CD8-positive, alpha-beta T cell (primary cell): ENCODE measurements at places on chromosomes 2 and 18. TPM values are rescaled to one million over a fixed set of nuclear protein-coding genes. Genes with fewer than 3 reads are reported as not detected.

GRCh38 chr18:75252136-75252535, 41.5 kb downstream of the TSHZ1 start:
- DNase-seq: no peak

- DNase-seq: no peak
Measured at GRCh38 chr2:112866128-112866835, 29.7 kb upstream of the IL1B start.

- DNase-seq: no peak
Measured at GRCh38 chr2:128032092-128032491, 4.2 kb upstream of the SAP130 start.

DNA sequence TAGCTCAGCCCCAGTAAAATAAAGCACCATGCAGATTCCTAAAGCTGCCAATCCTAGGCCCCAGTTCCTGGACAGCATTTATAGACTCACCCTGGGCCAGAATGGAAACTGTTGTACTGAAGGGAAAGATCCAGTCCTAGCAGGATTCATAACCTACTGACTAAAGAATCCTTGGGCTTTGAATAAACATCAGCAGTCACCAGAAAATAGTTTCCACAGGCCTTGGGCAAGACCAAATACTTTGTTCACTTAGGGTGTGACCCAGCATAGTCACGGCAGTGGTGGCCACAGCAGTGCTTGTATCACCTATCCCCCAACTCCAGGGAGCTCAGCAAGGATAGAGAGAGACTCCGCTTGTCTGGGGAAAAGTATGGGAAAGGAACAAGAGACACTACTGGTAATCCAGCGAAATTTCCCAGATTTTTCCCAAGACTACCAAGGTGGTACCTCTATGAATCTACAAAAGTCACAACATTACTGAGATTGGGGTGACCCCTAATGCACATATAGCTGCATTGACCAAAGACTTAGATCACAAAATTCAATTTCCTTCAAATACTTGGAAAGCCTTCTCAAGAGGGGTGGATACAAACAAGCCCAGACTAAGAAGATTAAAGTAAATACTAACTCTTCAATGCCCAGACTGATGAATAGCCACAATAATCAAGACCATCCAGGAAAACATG, 748.1 kb upstream of the LRATD1 start:
- DNase-seq: no peak

- DNase-seq: no peak
Measured at GRCh38 chr18:76467371-76468190, 27.5 kb downstream of the ZNF516 start.

DNA sequence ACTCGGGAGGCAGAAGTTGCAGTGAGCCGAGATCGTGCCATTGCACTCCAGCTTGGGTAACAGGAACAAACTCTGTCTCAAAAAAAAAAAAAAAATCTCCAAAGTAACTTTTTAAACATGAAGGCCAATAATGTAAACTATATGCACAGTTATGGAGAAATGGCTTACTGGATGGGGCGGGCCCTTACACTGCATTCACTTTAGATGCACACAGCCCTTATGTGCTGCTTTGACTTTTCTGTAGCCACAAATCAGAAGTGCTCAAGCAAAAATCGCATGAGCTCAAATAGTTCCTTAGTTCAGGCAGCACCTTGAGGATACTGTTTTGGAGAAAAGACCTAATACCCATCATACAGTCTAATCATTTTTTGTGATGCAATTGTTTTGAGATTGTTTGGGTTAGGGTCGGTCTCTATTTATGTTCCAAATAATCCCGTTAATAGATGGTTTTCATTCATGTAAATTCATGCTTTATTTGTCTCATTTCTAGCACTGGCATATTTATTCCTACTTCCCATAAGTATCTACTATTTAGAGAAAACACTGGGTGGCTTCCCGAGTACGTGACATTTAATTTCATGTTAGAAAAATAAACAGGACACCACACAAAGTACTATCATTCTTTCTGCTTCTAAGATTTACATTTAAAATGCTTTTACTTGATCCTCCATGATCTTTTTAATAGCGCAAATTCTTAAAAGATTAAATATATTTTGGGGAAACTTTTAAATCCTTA, 34.7 kb downstream of the RBMS1 start:
- no peak for DNase-seq

- DNase-seq: no peak
Measured at GRCh38 chr2:164511738-164512137, 109.5 kb downstream of the GRB14 start.

GRCh38 chr2:233486778-233487552, 79.6 kb downstream of the USP40 start:
- DNase-seq: no peak

DNA sequence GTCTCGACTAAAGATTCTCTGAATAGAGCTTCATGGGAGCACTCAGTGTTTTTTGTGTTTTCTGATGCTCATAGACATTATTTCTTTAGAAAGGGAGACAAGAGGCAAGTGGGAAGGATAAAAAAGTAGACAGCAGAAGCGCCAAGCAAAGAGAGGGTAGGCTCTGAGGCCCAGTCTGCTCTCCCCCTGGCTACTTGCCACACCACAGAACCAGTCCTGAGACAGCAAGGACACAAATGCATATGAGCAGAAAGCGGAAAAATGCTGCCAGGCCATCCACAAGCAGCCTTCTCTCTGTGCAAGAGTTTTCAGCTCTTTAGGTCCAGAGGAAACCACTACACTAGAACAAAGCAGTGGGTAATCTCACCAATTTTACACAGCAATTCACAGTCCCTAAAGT, 285.4 kb downstream of the ZNF521 start:
- no peak for DNase-seq

GRCh38 chr2:99898336-99899048, 243.9 kb downstream of the AFF3 start:
- DNase-seq: no peak

DNA sequence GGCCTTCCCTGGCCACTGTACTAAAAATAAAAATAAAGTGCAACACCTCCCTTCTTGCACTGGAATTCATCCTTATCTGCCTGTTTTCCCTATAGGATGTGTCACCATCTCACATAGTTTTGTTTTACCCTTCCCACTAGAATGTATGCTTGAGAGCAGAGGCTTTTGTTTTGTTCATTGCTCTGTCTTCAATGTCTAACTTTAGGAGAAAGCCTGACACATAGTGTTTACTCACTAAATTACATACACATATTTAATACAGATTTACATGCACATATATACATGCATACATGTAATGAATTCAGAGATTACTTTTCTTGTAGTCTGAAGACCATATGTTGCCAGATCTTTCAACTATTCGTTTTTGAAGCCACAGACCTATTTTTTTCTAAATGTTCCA, 23.0 kb downstream of the CD302 start:
- no peak for DNase-seq

DNA sequence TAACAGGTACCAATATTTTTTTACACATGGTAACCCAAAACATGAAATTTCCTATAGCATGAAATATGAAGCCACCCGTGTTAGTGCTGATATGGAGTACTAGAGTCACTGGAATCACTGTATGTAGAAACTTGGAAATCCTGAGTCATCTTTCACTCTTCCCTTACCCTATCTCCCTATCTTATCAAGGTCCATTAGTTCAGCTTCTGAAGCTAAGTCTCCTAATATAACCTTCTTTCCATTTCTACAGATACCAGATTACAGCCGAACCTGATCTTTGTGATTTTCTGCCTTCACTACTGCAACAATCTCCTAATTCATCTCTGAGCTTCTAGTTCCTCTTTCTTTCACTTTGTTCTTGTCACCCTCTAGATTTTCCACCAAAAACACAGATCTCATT, 59.0 kb downstream of the SEPTIN10 start:
- no peak for DNase-seq

DNA sequence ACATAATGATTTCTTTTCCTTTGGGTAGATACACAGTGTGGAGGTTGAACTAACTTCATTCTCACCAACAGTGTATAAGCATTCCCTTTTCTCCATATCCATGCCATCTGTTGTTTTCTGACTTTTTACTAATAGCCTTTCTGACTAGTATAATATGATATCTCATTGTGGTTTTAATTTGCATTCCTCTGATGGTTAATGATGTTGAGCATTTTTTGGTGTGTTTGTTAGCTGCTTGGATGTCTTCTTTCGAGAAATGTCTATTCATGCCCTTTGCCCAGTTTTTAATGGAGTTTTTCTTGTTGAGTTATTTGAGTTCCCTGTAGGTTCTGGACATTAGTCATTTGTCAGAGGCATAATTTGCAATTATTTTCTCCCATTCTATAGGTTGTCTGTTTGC, 59.8 kb downstream of the MARCHF4 start:
- no peak for DNase-seq

GRCh38 chr2:217340176-217340575, 480.3 kb upstream of the TNP1 start:
- no peak for DNase-seq

Gene PSMA8
- not detected for total RNA-seq

Gene CFC1B
- not detected for total RNA-seq

Gene DUSP19
- not detected for total RNA-seq

Gene C2orf80
- not detected for total RNA-seq
